ENCODE measurements at places on chromosomes 12 and 14.

- DNase-seq: no peak
Measured at GRCh38 chr14:97221572-97222285, 424.5 kb downstream of the VRK1 start.

GRCh38 chr14:31025367-31026076, at the start of gene AP4S1:
TSS of gene AP4S1 (plus strand) at chr14:31025649. CDS start at chr14:31066197, 40,548 bp downstream.
- DNase-seq: peak; percentile 19

DNA sequence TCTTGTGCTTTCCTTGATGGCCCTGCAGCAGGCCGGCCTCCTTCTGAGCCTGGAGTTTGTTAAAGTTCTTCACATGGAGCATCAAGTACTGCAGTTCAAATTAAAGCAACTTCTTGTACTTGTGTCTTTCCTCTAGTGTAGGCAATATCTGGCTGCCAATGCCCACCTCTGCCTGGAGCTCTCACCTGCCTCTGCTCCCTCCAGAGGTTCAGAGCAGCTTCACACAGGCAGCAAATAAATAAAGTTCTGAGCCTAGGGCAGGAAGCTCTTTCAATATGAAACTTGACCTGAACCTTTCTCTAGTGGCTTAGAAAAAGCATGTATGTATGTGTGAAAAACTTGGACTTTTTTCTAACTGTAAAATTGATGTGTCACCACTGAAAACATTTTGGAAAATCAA, 65.9 kb downstream of the ITPR2 start:
- DNase-seq: no peak

DNA sequence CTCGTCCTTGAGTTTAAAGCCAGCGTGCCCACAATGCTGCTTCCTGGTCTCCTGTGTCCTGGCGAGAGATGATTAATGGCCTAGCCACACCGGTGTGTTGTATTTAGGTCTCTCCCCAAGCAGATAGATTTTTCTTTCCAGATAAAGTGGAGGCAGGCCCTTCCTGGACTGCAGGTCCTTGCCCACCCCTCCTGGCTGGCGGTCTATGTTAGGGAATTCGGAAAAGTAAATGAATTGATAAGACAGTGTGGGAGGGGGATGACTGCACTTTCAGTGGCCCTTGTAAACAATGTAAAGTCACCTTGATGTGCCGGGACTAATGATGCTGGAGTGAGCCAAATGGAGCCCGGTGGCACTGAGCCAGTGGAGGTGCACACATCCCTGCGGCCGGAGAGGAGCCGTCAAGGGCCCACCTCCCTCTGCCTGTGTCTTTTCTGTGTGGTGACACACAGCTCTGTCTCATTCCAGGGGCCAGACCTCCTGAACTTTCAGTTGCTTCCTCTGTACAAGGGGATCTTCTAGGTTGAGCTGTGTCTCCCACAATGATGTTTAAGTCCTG, 70.6 kb upstream of the ESRRB start:
- no peak for DNase-seq

- DNase-seq: no peak
Measured at GRCh38 chr14:82720946-82721345, 1187.3 kb upstream of the SEL1L start.

All from fibroblast of pulmonary artery (primary cell).